ENCODE measurements at places on chromosomes 3 and 15.

- DNase-seq: no peak
Observed at GRCh38 chr15:48397841-48398240, 66.6 kb downstream of the DUT start.

- DNase-seq: no peak
Observed at GRCh38 chr3:4494895-4495264, 1.7 kb downstream of the ITPR1 start.

DNA sequence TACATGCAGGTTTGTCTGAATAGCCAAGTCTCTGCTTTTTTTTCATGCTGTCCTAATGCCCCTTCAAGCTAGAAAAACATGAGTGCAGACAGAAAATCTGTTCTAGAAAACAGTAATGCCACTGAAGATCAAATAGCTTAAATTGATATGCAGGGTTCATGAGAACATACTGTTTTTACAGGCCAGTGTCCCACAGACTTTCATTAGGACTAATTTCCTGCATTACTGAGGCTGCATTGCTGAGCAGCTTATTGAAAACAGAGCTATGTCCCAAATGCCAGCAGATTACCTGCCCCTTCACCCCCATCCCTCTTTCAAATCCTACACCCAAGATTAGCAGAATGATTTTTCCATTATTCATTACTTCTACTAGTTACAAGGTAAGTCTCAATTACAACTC, 665 bp downstream of the TM4SF18 start:
- DNase-seq: no peak

DNA sequence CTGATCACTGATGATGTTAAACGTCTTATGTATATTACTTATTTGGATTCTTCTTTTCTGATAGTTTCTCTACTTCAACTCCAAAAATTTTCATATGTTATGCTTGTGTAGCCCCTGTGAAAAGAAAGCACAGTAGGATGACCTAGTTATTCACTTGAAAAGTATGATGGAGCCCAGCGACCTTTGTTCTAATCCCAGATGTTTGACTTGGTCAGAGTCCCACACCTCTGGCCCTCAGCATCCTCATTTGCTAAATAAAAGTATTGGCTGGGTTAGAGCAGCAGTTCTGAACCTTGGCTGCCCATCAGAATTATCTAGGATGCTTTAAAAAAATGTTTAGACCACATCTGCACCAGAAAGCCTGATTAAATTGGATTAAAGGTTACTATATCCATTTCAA, 173.7 kb downstream of the ATG7 start:
- DNase-seq: no peak

DNA sequence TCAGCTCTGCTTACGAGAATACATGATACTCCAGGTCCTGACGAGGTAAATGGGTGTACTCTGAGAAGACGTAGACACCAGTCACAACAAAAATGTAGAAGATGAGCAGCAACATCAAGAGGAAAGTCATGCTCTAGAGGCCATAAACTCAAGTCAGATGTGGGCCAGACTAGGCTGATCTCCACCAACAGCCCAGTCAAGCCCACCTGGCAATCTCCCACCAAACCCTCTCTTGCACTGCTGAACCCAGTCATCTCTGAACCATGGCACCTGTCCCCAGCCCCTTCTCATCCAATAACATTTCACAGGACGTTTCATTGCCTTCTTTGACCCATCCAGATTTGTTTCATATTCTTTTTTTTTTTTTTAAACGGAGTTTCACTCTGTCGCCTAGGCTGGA, 10.8 kb upstream of the PDIA3 start:
- DNase-seq: no peak

- DNase-seq: no peak
Observed at GRCh38 chr3:52430416-52430810, 14.5 kb downstream of the SEMA3G start.

- no peak for DNase-seq
Observed at GRCh38 chr3:197339841-197340520, 41.6 kb upstream of the DLG1 start.

GRCh38 chr3:184816614-184817013, 4.6 kb downstream of the VPS8 start:
- no peak for DNase-seq

DNA sequence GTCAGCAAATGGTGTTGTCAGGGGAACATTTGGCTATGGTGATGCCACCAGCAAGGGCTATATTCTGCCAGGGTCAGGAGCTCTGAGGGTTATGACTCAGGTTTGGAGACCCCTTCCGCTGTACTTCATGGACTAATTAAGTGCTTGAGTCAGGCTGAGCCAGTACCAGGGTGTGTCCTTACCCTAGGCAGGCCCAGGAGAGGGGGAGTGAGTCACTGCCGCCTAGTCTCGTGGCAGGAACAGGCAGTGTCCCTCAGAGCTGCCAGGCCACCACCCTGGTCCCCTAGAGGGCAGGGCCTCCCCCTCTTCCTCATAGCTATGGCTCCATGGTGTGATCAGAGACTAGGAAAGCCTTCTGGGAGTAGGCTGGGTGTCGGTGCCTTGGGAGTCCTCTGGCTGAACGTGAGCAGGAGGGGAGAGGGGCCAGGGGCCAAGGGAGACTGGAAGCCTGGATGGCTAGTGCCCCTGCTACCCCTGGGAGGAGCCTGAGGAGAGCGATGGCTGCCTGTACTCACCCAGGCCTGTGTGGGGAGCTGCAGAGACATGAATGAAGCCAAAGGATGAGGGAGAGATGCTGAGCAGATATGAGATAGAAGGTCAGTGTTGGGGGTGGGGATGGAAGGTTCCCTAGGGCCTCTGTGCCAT, 10.6 kb downstream of the MAPKAPK3 start:
- DNase-seq: no peak

DNA sequence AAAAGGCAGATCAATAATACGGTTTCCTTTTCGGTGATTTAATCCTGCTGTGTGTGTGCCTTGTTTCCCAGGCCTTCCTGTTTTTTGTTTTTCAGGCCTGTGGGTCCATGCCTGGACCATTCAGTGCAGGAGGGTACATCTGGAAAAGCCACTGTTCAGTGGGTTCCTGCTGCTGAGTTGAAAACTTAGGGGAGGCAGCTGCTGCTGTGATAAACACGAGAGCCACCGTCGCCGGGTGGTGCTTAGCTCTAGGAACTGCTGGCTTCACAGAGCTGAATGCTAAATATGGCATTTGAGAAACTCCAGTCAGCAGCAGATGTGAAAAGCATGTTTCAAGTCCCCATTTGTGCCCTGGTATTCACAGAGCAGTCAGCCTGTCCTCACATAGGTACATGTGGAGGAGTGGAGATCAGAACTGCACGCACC, 44.0 kb downstream of the SYNM start:
- DNase-seq: no peak

DNA sequence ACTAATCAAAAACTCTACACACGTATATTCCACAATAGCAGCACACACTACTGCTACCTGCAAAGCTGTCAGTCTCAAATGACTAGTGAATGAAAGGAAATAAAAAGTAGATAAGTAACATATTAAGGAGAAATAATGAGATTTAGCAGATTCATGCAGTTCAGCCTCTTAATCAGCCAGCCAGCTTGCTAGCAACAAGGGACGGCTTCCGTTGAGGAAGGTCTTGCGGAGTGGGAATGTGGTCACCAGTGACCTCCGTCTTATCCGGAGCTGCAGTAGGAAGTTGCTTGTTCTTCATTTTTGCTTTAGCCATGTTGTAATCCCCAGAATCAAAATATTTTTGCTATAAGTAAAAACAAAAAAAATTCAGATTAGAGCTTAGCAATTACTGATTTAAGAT, 17.1 kb downstream of the ARPP19 start:
- no peak for DNase-seq

DNA sequence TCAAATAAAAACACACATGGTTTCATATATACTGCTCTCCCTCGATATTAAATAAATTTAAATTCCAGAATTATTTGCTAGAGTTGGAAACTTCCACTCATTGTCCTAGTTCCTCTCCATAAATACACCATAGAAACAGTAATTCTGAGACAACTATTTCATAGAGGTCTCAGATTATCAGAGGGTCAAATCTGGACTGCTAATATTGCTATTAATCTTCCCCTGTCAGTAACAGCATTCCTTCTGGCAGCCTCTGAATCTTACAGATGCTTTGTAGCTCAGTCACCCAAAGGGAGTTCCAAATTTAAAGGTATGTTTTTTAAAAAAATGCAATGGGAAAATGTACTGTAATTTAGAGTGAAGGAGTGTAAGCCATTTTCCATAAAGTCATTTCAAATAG, 428.8 kb downstream of the PYDC2 start:
- no peak for DNase-seq

DNA sequence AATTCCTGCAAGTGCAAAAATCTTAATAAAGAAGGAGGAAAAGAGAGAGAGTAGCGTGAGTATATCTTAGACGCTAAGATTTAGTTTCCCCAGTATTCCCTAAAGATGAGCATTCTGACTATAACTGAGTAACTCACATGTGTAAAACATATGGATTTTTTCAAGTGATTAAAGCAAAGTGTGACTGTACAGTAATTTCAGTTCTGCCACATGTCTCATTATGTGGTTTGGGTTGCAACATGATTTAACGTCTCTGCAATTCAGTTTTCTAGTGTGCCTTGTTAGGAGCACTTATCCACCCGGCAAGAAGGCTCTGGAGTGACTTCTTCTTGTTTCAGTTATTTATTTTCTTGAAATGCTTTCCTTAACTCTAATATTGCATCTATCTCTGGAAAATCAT, 514.1 kb downstream of the ROBO1 start:
- no peak for DNase-seq

GRCh38 chr3:10553591-10554235, 48.3 kb upstream of the ATP2B2 start:
- DNase-seq: no peak

Data from NCI-H1105 (cell line).